Heart right ventricle (tissue), 16 donors: ENCODE measurements at places on chromosomes 7 and 10. TPM values are rescaled to one million over a fixed set of nuclear protein-coding genes. Genes with fewer than 3 reads are reported as not detected.

DNA sequence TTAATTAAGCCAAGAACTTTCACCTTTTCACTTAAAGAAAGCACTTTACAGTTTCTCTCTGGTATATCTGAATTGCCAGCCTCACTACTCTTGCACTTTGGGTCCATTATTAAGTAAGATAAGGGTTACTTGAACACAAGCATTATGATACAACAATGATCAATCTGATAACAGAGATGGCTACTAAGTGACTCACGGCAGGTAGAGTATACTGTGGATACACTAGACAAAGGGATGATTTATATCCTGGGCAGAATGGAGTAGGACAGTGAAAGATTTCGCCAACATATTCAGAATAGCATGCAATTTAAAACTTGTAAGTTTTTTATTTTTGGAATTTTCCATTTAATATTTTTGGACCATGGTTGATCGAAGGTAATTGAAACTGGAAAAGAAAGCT is 34.3 kb upstream of the ITGB8 start:
- no peak for DNase-seq

Gene XPNPEP1
- total RNA-seq: 41.5 TPM

Gene TMEM178B
- total RNA-seq: 18.5 TPM

GRCh38 chr10:112583236-112583939 is 136.4 kb downstream of the VTI1A start:
- no peak for DNase-seq

Gene TAS2R3
- total RNA-seq: 1.1 TPM

- DNase-seq: no peak
Measured at GRCh38 chr7:121832347-121832746, 40.6 kb upstream of the PTPRZ1 start.

- DNase-seq: no peak
Measured at GRCh38 chr7:102453319-102453718, 11.3 kb downstream of the ALKBH4 start.

Gene CYP3A7
- total RNA-seq: not detected

DNA sequence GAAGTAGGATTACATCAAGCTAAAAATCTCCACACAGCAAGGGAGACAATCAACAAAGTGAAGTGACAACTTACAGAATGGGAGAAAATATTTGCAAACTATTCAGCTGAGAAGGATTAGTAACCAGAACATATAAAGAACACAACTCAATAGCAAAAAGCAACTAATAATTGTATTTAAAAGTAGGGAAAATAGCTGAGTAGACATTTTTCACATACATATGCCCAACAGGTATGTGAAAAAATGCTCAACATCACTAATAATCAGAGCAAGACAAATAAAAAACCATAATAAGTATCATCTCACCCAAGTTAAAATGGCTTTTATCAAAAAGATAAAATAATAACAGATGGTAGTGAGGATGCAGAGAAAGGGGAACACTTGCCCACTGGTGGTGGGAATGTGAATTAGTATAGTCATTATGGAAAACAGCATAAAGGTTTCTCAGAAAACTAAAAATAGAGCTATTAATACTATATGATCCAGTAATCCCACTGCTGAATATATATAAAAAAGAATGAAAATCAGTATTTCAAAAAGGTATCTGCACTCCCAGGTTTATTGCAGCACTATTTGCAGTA is 784.5 kb upstream of the C7orf33 start:
- DNase-seq: no peak

DNA sequence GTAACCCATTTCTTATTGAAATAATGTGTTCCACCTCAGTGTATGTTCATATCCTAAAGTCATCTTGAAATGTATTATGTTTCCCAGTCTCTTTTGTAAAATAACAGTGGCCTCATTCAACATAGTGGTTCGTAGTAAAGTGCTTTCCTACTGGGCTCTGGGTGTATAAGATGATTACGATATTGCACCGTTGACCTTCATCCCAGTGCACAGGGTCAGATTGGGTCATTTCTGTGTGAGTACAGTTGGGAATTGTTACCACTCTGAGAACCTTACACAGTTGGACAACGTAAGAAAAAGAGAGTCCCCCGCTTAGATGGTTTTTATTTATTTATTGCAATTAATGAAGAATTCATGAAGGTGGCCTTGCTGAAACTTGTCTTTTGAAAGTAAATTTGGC is 135.6 kb downstream of the CHN2 start:
- DNase-seq: no peak

- DNase-seq: no peak
Measured at GRCh38 chr10:15043674-15044073, at the start of gene OLAH. Gene OLAH, plus strand, starts transcription at chr10:15043943. Its CDS starts 3,346 bp downstream, at chr10:15047289.

DNA sequence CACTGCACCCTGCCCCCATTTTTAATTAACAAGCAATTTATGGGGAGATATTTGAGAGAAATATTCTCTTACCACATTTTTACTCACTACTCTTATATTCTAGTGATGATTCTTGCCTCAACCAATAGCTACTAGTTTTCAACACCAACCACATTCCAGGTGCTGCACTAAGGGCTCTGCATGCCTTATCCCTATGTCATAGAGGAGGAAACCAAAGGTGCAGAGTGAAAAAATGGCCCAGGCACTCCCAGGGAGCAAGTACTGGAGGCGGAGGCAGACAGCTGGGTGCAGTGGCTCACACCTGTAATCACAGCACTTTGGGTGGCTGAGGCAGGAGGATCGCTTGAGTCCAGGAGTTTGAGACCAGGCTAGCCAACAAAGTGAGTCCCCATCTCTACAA is 35.5 kb upstream of the TPST1 start:
- no peak for DNase-seq

DNA sequence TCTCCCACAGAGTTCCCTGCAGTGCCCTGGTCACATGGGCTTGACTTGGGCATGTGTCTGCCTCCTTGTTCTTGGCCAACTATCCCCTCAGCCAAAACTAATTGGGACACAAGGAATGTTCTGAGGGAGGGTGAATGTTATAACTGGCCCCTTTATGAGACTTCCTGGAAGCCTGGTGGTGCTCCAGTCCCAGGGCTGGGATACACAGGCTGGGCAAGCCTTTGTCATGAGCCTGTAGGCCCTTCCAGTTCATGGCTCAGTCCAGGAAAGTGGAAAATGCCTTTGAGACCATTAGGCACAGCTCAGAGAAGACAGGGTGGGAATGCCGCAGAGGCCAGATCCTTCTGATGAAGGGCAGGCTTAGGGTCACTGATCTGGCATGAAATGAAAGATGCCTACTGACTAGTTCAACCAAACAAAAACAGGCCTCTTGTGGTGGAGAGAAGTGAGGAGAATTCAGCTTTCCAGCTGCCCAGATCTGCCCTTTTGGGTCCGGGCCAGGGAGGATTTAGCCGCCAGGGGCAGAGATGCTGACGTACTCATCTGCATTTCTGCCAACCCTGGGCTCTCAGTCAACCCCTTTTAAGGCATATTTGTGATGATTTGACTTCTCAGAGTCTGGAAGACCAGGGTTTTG is 961.5 kb downstream of the KCNMA1 start:
- DNase-seq: peak; percentile 41

Gene OR2A42
- total RNA-seq: 0.07 TPM

DNA sequence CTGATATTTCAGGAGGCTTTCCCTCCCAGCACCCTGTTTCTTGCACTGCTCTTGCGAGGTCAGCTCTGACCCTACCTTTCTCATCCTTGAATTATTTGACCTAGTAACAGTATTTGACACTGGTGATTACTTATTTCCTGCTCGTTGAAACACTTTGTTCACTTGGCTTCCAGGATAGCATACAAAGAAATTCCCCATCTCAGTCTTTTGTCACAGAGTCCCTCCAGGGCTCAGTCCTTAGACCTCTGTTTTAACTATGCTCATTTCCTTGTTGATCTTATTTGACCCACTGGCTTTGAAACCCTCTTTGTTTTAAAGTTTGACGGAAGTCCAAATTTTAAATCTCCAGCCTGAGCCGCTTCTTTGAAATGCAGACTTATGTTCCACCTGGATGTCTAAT is 29.9 kb downstream of the BMPR1A start:
- DNase-seq: no peak

Gene RBM17
- 64.6 TPM for total RNA-seq

GRCh38 chr10:44125879-44126278 is 259.0 kb downstream of the CXCL12 start:
- DNase-seq: no peak
